Stimulated activated CD8-positive, alpha-beta memory T cell treated with anti-CD3 and anti-CD28 coated beads, Interleukin-7, amount 100 ng/mL, for 24 hours (primary cell): ENCODE measurements at places on chromosomes 5 and 9.

- no peak for DNase-seq
Measured at GRCh38 chr5:135208903-135209721, 175.1 kb upstream of the PITX1 start.

- no peak for DNase-seq
Measured at GRCh38 chr5:109089191-109089590, 320.6 kb downstream of the PJA2 start.

GRCh38 chr5:15013654-15014463 is 142.3 kb upstream of the ANKH start:
- DNase-seq = no peak

GRCh38 chr9:107039542-107039941 is 176.6 kb downstream of the ZNF462 start:
- DNase-seq = no peak

GRCh38 chr5:127097278-127097677 is 24.0 kb upstream of the C5orf63 start:
- DNase-seq = no peak

- DNase-seq = no peak
Measured at GRCh38 chr5:2782658-2783057, 31.2 kb upstream of the IRX2 start.

DNA sequence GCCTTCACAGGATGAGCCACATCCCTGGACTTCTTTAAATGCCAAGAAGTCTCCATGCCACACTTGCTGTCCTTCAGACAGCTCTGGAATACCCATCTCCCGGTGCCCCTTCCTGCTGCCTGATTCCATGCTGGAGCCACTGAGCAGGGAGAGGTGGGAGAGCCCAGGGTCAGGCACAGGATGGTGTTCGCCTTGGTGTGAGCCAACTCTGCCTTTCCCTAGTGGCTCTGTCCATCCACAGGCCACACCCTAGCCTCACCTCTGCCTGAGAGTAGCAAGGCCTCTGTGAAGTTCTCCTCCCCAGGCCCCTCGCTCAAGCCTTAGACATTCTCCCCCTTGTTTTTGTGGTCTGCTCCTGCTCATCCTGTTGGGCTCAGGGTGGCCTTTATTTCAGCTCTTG is 54.2 kb upstream of the ANGPTL2 start:
- DNase-seq = no peak

- DNase-seq = peak; percentile 24
Measured at GRCh38 chr5:2038321-2039179, 155.8 kb upstream of the IRX4 start.

- no peak for DNase-seq
Measured at GRCh38 chr5:127404190-127404589, 113.2 kb upstream of the PRRC1 start.

DNA sequence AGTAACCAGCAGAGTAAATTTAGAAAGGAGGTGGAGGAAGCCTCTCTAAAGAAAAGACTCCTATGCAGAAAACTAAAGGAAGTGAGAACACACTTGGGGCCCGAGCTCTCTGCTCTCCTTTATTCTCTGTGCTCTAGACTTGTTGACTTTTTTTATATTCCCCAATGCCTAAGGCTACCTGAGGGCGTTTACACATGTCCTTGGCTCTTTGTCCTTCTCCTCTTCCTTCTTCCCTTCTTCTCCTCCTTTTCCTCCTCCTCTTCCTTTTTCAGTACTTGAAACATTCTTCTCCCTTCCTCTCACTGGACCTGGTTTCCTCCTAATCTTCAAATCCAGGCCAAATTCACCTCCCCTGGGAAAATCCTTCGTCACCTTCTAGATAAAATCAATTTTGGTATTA is 256.4 kb upstream of the TRPC7 start:
- no peak for DNase-seq

GRCh38 chr5:170327829-170328228 is 30.3 kb upstream of the LCP2 start:
- no peak for DNase-seq

GRCh38 chr5:41707853-41708603 is 162.2 kb downstream of the OXCT1 start:
- no peak for DNase-seq

DNA sequence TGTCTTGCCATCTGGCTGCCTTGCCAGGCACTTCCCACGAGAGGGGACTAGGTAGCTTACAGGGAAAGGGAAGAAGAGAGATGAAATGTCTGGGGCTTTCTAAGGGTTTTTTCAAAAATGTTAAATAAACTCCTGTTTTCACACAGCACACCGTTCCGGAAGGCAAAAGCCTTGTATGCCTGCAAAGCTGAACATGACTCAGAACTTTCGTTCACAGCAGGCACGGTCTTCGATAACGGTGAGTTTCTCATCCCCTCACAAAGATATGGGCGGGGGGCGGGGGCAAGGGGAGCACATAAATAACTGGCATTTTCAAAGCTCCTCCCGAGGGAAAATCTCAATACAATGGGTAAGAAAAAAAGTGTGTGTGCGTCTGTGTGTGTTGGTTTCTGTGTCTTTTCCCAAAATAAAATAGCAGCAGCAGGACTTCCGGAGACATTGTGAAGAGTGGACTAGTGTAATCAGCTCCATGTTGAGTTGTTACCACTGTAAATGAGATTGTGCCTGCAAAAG is 189.6 kb downstream of the NR3C1 start:
- DNase-seq = no peak

DNA sequence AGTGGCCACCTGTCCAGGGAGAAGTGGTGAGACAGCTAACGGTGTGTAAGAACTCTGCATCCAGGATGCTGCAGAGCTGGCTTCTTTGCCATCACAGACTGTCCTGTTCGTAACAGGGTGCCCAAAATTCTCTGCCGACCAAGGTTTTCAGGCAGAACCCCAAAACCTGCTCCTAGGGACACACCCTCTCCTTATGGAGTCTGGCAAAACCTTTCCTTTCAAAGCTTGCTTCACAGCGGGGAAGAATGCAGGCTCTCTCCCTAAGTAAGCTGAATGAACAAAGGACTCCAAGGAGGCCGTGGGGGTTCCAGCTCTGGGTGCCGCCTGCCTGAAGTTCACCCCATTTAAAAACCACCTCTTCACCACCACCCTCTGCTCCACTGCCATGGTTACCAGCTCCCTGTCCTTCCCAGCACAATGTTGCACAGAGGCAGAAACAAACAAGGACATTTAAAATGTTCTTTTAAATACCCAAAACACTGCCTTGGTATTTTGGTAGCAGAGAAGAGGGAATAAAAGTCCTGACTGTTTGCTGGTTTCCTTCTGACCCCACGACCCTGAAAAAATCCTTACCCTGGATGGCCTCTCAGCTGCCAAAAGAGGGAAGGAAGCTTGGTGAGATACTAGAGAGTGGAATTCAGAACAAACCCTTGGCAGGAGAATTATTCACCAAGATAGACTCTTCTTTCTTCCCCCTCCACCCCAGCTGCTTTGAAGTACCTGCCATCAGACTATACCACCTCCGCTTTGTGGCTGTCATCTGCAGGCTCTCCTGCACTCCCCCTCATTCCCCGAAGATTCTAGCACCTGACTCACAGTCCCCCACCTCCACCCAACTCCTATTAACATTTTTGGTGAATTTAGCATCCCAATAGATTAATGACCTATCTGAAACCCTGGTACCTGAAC is 7.1 kb upstream of the KLF9 start:
- no peak for DNase-seq

DNA sequence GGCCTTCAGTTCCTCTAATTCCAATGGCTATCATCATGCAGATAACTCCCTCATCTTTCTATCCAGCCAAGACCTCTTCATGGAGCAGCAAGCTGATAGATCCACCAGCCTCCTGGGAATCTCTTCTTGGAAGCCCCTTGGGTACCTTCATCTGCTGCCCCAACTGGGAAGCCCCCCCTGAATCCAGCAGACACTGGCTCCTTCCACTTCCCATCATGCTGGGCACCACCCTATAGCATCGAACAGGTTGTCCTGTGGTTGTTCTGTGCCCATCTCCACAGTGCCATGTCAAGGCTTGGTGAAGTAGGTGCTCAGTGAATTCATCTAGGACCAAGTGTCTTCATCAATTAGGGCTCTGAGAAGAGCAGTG is 410.4 kb upstream of the KLF4 start:
- no peak for DNase-seq
